ENCODE measurements at places on chromosomes 13 and 19.
A peak's percentile ranks its signal among the peaks of the same experiment; 100 is the strongest.

- DNase-seq: no peak
Measured at GRCh38 chr13:22880741-22881720, 299.7 kb upstream of the SGCG start.

DNA sequence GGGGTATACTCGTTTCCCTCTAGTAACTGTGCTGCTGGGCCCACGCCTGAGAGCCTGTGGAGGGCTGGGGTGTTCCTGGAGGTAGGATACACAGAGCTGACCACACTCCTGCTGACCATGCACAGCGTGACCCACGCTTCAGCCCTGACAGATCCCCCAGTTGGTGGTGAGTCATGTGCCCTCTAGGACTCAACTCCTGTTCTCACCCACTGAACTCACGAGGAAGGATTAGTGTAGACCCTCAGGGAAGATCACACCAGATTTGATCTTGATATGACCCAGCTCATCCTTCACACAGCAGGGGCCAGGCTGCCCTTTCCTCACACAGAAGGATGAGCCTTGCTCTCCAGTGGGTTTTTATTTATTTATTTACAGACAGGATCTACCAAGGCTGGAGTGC lies 13.3 kb upstream of the ACP7 start:
- no peak for DNase-seq

GRCh38 chr19:41480336-41480735 lies 37.4 kb downstream of the ERICH4 start:
- DNase-seq: no peak

DNA sequence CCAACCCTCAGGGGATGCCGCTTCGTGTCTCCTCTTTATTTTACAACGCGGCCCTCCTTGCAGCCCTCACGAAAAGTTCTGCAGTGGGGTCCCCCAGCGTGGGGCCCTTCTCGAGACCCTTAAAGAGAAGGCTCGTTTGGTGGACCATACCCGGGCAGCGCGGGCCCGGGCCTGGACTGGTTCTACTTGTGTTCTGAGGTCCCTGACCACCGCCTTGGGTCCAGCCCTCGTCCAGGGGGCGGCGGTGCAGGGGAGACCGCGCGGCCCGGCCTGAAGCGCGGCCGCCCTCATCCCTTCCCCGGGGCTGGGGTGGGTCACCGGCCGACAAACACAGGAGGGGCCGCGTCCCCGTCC lies 400 bp upstream of the SERP2 start:
- no peak for DNase-seq

GRCh38 chr19:29337029-29337428 lies 124.1 kb upstream of the UQCRFS1 start:
- DNase-seq: no peak

DNA sequence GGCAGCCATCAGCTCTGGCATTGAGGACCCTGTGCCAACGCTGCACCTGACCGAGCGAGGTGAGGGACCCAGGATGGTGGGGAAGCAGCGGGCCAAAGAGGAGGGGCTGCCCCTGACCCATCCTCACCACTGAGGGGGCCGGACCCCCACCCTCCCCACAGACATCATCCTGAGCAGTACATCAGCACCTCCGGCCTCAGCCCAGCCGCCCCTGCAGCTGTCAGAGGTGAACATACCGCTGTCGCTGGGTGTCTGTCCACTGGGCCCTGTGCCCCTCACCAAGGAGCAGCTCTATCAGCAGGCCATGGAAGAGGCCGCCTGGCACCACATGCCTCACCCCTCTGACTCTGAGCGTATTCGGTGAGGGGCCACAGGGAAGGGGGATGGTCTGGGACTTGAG lies 7.3 kb downstream of the LENG1 start:
- no peak for DNase-seq

DNA sequence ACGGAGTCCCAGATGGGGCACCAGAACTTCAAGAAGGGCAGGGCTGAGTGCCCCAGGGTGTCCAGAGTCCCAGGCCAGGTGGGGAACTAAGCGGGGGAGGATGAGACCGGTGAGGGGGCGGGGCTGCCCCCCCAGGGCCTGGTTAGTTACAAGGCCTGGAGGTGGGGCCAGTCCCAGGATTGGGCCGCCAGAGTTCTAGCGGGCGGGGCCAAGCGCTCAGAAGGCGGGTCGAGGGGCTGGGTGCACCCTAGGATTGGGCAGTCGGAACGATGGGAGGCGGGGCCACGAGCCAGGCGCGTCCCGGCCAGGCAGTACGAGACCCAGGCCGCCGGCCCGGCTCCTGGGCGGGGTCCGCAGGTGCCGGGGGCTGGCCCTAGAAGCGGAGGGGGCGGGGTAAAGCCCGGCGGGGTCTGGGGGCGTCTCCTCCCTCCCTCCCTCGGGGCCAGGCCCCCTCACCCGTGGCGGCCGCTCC lies 571 bp downstream of the ZNF653 start:
- peak; percentile 94 for DNase-seq

DNA sequence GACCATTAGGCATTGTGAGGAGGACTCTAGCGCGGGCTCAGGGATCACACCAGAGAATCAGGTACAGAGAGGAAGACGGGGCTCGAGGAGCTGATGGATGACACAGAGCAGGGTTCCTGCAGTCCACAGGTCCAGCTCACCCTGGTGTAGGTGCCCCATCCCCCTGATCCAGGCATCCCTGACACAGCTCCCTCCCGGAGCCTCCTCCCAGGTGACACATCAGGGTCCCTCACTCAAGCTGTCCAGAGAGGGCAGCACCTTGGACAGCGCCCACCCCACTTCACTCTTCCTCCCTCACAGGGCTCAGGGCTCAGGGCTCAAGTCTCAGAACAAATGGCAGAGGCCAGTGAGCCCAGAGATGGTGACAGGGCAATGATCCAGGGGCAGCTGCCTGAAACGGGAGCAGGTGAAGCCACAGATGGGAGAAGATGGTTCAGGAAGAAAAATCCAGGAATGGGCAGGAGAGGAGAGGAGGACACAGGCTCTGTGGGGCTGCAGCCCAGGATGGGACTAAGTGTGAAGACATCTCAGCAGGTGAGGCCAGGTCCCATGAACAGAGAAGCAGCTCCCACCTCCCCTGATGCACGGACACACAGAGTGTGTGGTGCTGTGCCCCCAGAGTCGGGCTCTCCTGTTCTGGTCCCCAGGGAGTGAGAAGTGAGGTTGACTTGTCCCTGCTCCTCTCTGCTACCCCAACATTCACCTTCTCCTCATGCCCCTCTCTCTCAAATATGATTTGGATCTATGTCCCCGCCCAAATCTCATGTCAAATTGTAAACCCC lies 2.8 kb upstream of the CEACAM5 start:
- DNase-seq: no peak

DNA sequence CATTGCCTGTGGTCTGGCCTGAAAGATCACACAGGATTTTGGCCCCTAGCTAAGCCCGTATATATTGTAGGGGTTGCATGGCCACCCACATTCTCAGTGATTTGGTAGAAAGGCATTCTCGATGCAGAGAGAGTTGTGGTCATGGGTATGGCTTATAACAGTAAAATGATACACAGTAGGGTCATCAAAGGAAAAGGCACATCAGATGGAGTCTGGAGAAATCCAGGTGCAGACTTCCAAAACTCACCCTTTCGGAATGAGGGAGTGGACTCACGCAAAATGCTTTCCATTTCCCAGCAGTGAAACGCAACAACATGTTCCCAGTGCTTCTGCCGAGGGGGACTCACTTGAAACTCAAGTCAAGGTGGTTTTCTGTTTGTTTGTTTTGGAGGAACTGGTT lies 802.5 kb upstream of the SLITRK1 start:
- no peak for DNase-seq

DNA sequence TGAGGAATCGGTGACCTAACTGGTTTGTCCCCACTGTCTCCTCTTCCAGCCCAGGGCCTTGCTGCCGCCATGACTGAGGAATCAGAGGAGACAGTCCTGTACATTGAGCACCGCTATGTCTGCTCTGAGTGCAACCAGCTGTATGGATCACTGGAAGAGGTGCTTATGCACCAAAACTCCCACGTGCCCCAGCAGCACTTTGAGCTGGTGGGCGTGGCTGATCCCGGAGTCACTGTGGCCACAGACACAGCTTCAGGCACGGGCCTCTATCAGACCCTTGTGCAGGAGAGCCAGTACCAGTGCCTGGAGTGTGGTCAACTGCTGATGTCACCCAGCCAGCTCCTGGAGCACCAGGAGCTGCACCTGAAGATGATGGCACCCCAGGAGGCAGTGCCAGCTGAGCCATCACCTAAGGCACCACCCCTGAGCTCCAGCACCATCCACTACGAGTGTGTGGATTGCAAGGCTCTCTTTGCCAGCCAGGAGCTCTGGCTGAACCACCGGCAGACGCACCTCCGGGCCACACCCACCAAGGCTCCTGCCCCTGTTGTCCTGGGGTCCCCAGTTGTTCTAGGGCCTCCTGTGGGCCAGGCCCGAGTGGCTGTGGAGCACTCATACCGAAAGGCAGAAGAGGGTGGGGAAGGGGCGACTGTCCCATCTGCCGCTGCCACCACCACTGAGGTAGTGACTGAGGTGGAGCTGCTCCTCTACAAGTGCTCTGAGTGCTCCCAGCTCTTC lies 2.7 kb downstream of the ZNF574 start:
- DNase-seq: no peak

- DNase-seq: no peak
Measured at GRCh38 chr13:49271264-49271663, 23.5 kb downstream of the CDADC1 start.

GRCh38 chr19:42512743-42513304 lies 15.5 kb downstream of the CEACAM1 start:
- DNase-seq: no peak

DNA sequence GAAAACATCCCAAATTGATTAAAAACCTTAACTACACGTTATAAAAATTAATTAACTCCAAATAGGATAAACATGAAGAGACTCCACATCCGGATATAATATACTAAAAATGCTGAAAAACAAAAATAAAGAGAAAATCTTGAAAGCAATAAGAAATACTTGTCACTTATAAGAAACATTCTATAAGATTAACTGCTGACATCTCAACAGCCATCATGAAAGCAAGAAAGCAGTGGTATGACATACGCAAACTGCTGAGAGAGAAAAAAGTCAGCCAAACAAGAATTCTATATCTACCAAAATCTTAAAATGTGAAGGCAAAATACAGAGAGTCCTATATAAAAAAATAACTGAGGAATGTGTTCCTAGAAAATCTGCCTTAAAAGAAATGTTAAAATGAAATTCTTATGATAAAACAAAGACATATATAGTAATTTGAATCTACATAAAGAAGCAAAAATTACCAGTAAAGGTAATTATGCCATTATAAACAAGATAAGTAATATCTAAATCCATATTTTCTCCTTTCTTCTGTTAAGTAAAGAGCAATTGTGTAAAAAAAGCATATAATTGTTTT lies 1851.1 kb downstream of the PCDH9 start:
- no peak for DNase-seq

DNA sequence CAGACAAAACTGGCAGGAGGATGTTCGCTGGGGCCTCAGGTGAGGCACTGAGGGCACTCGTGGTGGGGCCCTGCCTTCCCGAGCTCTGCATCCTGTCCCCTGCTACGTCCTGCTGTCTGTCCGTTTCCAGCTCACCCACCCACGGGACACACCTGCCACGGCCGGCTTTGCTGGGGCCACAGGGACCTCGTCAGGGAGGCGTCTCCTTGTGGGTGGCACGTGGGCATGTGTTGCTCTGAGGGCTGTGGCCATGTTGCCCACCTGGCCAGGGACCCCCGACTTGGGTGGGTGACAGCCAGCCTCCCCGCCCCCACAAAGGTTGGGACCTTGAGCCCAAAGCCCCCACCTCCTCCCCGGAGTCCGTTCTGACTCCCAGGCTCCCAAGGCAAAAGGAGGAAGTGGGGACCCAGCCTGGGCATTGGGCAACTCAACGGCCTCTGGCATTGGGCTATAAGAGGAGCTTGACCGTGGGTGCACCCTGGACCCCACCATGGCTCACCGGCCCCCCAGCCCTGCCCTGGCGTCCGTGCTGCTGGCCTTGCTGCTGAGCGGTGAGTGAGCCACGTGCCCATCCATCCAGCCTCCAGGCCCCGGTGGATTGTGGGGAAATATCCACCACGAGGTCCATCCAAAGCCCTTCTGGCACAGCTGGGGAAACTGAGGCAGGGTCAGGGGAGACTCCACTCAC lies at the start of gene PRTN3:
Gene PRTN3 (plus strand): TSS at position 481 of the 688 bp plus-strand sequence. CDS start 10 bp downstream, at position 491.
- DNase-seq: no peak

- DNase-seq: no peak
Measured at GRCh38 chr19:36573895-36574720, 1.0 kb upstream of the ZNF529 start.

- no peak for DNase-seq
Measured at GRCh38 chr13:31944262-31945160, 87.1 kb upstream of the FRY start.

DNA sequence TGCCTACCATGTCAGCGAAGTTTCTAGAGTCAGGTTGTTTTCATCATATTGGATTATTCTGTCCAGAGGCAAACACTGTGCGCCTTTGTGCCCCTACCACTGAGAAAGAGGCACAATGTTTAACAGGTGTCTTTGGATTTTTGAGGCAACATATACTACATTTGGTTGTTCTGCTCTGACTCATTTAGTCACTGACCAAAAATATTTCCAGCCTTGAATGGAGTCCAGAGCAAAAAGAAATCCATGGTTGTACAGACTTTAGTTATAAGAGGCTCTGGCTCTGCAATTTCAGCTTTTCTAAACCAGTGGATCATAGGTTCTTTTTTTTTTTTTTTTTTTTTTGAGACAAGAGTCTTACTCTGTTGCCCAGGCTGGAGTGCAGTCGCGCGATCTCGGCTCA lies 35.7 kb downstream of the LACC1 start:
- no peak for DNase-seq

All from caudate nucleus (tissue), 63 donors.